ENCODE measurements at places on chromosomes 3 and 15.

DNA sequence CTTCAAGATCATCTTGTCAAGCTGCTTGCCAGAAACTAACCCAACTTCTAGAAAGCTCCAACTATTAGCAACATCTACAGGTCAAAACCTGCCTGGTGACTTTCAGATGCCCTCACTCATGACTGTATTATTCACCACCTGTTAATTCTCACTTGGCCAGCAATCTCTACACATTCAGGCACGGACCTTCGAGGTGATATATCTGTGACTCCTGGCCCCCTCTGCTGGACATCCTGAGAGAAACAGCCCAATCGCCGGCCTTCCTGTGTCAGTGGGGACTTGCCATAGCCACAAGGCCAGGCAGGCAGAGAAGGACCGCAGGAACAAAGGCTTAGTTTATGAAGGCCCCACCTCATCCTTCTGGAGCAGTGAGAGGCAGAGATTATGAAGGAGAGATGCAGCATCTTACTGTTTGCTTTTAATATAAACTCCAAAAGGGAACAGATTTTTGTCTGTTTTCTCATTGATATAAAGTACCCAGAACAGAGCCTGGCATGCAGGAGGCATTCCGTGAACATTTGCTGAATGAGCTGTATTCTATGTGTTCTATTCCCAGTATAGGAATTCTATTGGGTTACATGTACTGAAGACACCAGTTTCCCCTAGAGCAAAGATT, 24.4 kb upstream of the OCA2 start:
- peak; percentile 69 for DNase-seq
- no peaks in the 10 kb centered on the region for H3K4me1 ChIP-seq
- H3K4me3 ChIP-seq = no peak overlapping the region
- H3K27me3 ChIP-seq = no peaks in the 10 kb centered on the region
- H3K27ac ChIP-seq = no peak overlapping the region

DNA sequence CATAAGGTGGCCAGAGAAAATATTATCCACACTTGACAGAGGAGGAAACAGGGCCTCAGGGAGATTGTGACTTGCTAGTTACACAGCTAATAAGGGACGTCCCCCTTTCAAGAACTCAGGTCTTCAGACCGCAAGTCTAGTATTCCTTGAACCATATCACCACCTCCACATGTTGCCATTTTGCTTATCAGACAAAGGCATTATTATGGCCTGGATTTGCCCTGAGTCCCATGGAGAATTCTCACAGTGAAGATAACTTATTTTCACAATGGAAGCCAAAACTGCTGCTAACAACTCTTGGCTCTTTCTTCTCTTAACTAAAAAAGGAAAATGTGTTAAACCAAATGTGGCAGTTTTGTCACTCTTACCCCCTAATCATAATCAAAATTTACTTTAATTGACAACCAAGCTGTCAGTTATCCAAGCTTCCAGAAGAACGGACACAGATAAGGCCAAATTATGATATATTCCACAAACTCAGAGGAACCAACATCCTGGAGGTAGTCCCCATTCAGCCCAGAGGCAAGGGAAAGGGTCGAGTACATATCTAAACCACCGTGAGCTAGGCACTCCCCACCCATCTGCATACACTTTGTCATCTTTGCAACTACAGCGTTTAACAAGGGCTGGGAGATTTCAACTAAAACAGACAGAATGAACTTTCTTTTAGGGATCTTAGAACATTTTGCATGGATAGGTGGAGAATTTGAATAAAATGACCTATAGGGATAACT, 63.6 kb upstream of the THBS1 start:
- H3K27me3 ChIP-seq = no peaks in the 10 kb centered on the region
- no peaks in the 10 kb centered on the region for H3K36me3 ChIP-seq
- no peak for DNase-seq
- no peak overlapping the region for H3K27ac ChIP-seq

DNA sequence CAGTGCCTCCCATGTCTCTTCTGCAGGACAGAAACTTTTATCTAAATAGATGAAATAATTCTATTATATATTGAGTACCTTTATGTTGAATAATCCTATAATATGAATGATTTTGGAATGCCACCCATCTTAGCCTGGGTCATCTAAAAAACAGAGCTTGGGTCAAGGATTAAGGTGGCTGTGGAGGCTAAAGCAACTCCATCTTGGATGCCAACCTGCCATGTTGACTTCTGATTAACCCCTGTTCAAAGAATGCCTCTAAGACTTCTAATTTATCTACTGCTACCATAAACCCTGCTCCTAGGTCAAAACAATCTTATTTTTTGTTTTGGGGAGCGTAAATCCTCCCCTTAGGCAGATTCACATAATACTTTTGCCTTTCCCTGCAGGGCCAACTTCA, 31.5 kb upstream of the C15orf39 start:
- H3K36me3 ChIP-seq = no peaks in the 10 kb centered on the region
- H3K27ac ChIP-seq = no peak overlapping the region
- no peak overlapping the region for H3K4me3 ChIP-seq
- H3K27me3 ChIP-seq = no peaks in the 10 kb centered on the region
- DNase-seq = no peak

GRCh38 chr15:73800662-73801345, 47.7 kb upstream of the INSYN1 start:
- peaks cover 18% of the 10 kb centered on the region for H3K4me1 ChIP-seq
- peak overlapping the region; percentile 63 for H3K27ac ChIP-seq
- no peaks in the 10 kb centered on the region for H3K36me3 ChIP-seq
- no peak overlapping the region for H3K4me3 ChIP-seq

GRCh38 chr3:71825551-71826283, 40.8 kb upstream of the PROK2 start:
- H3K4me3 ChIP-seq = no peak overlapping the region
- no peak overlapping the region for H3K27ac ChIP-seq
- H3K27me3 ChIP-seq = no peaks in the 10 kb centered on the region

GRCh38 chr15:61051569-61052031, 177.5 kb downstream of the RORA start:
- H3K4me3 ChIP-seq = no peak overlapping the region
- peak; percentile 68 for DNase-seq
- no peaks in the 10 kb centered on the region for H3K36me3 ChIP-seq
- H3K27me3 ChIP-seq = no peaks in the 10 kb centered on the region

DNA sequence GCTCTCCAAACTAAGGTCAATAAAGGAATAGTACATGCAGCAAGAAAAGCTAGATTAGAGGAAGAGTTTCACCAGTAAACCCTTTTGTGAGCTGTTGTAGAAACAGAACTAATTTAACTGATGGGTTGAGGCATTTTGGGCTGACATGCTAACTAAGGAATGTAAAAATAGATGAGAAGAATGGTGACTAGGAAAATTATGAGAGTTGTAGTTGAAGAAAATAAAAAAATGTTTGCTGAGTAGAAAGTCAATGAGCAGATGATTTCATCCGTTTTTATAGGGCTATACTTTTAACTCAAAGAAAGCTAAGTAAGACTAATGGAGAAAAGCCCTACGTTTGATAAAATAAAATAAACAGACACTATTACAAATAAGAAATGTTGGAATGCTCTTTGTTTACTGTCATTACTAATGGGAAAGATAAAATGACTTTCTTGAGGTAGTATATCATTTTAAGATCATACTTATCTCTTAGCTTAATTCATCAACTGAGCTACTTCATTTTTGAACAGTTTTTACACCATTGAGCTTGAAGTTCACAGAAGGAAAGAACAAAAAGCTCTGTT, 209.4 kb upstream of the DPH6 start:
- DNase-seq = no peak
- H3K27ac ChIP-seq = no peak overlapping the region
- H3K4me3 ChIP-seq = no peak overlapping the region
- H3K27me3 ChIP-seq = no peaks in the 10 kb centered on the region
- no peaks in the 10 kb centered on the region for H3K4me1 ChIP-seq
- H3K36me3 ChIP-seq = no peaks in the 10 kb centered on the region

GRCh38 chr3:20401253-20401652, 215.2 kb upstream of the SGO1 start:
- no peak for DNase-seq
- no peaks in the 10 kb centered on the region for H3K4me1 ChIP-seq
- no peaks in the 10 kb centered on the region for H3K27me3 ChIP-seq
- no peak overlapping the region for H3K27ac ChIP-seq
- H3K36me3 ChIP-seq = no peaks in the 10 kb centered on the region

GRCh38 chr3:122488262-122488973, 26.3 kb downstream of the KPNA1 start:
- H3K36me3 ChIP-seq = no peaks in the 10 kb centered on the region
- H3K4me1 ChIP-seq = no peaks in the 10 kb centered on the region
- no peaks in the 10 kb centered on the region for H3K27me3 ChIP-seq
- no peak overlapping the region for H3K27ac ChIP-seq
- no peak overlapping the region for H3K4me3 ChIP-seq

GRCh38 chr3:173945806-173946205, 548.3 kb downstream of the NLGN1 start:
- no peaks in the 10 kb centered on the region for H3K4me1 ChIP-seq
- no peak overlapping the region for H3K27ac ChIP-seq
- no peaks in the 10 kb centered on the region for H3K36me3 ChIP-seq
- H3K4me3 ChIP-seq = no peak overlapping the region

- no peak overlapping the region for H3K27ac ChIP-seq
- no peak overlapping the region for H3K4me3 ChIP-seq
- DNase-seq = no peak
- no peaks in the 10 kb centered on the region for H3K27me3 ChIP-seq
- peaks cover 2% of the 10 kb centered on the region for H3K4me1 ChIP-seq
Measured at GRCh38 chr15:95884276-95884675, 446.2 kb upstream of the NR2F2 start.

DNA sequence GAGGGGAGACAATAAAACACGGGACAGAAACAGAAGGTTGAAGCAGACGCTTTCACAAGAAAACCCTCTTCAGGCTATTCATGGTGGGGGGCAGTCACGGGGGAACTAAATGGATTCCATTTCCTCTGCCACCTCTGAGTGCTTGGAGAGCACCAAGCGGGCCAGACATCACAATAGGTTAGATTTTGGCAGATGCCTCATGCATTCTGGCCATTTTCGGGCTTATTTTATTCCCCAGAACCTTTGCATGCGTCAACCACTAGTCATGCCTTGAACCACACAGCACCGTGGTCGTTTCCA, 82.2 kb downstream of the RORA start:
- no peak for DNase-seq
- no peaks in the 10 kb centered on the region for H3K36me3 ChIP-seq
- no peak overlapping the region for H3K4me3 ChIP-seq
- H3K27ac ChIP-seq = no peak overlapping the region
- no peaks in the 10 kb centered on the region for H3K27me3 ChIP-seq

- no peak overlapping the region for H3K27ac ChIP-seq
- H3K4me1 ChIP-seq = peaks cover 3% of the 10 kb centered on the region
- H3K4me3 ChIP-seq = no peak overlapping the region
- no peak for DNase-seq
- H3K36me3 ChIP-seq = no peaks in the 10 kb centered on the region
- no peaks in the 10 kb centered on the region for H3K27me3 ChIP-seq
Measured at GRCh38 chr3:28247286-28247685, 5.9 kb downstream of the CMC1 start.

GRCh38 chr3:155790272-155790925, 15.7 kb downstream of the C3orf33 start:
- H3K4me3 ChIP-seq = no peak overlapping the region
- DNase-seq = no peak
- H3K27me3 ChIP-seq = no peaks in the 10 kb centered on the region
- no peak overlapping the region for H3K27ac ChIP-seq
- no peaks in the 10 kb centered on the region for H3K36me3 ChIP-seq
- no peaks in the 10 kb centered on the region for H3K4me1 ChIP-seq

- no peak overlapping the region for H3K4me3 ChIP-seq
- no peaks in the 10 kb centered on the region for H3K36me3 ChIP-seq
- no peaks in the 10 kb centered on the region for H3K27me3 ChIP-seq
- no peak overlapping the region for H3K27ac ChIP-seq
- H3K4me1 ChIP-seq = no peaks in the 10 kb centered on the region
Measured at GRCh38 chr3:89690646-89691045, 583.2 kb downstream of the EPHA3 start.

DNA sequence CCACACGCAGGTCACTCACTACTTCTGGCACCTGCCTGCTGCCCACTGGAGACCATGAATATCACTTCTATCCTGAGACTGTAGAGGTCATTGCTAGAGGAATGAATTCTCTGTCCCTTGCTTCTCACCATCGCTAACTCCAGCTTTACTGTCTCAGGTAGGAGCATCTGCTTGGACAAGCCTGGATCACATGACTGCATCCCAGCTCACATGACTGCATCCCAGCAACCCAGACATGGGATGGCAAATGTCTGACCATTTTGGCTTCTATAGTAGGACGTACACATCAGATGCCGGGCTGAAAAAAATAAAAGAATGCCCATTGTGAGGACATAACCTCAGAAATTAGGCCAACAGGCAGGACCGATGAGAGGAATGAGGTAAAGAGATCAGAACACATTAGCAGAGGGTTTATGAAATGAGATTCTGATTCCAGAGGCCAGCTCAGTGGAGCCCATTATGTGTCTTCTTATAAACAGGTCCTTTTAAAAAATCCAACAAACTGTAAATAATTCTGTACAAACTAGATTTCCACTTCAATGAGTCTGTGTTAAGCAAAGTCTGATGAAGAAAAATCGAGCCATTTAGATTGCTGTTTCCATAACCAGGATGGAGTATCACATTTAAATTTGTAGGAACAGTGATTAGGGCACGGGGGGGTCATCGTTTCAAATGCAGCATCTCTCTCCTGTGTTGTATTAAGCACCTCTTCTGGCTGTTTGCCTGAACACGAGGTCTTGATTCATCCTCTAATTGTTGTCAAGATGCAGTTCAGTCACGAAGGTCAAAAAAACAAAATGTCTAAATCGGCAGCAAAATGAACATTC, 126.7 kb downstream of the MTHFS start:
- no peaks in the 10 kb centered on the region for H3K27me3 ChIP-seq
- H3K4me1 ChIP-seq = no peaks in the 10 kb centered on the region
- H3K36me3 ChIP-seq = no peaks in the 10 kb centered on the region
- DNase-seq = no peak
- no peak overlapping the region for H3K4me3 ChIP-seq

DNA sequence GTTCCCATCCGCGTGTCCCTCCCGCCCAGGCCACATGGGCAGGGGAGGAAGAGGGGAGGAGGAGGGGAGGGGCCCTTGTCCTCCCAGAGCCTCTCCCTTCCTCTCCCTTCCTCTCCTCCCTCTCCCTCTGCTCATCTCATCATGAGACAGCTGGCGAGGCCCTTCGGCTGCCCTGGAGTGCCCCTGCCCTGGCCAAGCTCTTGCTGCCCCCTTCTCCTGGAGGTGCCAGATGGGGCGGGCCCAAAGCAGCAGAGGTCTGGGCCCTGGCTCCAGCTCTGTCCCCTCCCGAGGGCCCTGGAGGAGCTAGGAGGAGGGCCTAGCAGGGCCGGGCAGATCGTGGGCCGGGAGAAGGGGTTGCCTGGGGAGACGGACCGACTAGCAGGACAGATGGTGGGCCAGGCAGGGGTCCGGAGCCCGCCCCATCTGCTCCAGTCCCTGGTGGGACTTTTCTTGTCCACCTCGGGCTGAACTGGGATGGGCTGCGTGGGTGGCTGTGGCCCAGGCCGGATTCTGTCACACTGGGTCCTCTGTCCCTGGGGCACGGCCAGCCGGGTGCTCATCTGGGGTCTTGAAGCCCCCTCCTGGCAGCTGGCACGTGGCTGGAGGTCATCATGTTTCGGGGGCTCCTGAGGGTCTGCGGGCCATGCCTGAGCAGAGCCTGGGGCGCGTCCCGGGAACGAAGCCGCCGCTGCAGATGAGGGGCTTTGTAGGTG, 183.4 kb downstream of the GOLGA6L6 start:
- H3K4me3 ChIP-seq = no peak overlapping the region
- no peak for DNase-seq
- H3K27me3 ChIP-seq = no peaks in the 10 kb centered on the region
- H3K4me1 ChIP-seq = no peaks in the 10 kb centered on the region

GRCh38 chr3:9869955-9870354, 10.1 kb downstream of the CIDEC start:
- H3K4me1 ChIP-seq = peaks cover 2% of the 10 kb centered on the region
- H3K36me3 ChIP-seq = no peaks in the 10 kb centered on the region
- no peak overlapping the region for H3K4me3 ChIP-seq
- no peaks in the 10 kb centered on the region for H3K27me3 ChIP-seq
- no peak for DNase-seq
- no peak overlapping the region for H3K27ac ChIP-seq

All from fibroblast of lung (primary cell).